ENCODE measurements at places on chromosomes 11 and 22.
A peak's percentile ranks its signal among the peaks of the same experiment; 100 is the strongest.

DNA sequence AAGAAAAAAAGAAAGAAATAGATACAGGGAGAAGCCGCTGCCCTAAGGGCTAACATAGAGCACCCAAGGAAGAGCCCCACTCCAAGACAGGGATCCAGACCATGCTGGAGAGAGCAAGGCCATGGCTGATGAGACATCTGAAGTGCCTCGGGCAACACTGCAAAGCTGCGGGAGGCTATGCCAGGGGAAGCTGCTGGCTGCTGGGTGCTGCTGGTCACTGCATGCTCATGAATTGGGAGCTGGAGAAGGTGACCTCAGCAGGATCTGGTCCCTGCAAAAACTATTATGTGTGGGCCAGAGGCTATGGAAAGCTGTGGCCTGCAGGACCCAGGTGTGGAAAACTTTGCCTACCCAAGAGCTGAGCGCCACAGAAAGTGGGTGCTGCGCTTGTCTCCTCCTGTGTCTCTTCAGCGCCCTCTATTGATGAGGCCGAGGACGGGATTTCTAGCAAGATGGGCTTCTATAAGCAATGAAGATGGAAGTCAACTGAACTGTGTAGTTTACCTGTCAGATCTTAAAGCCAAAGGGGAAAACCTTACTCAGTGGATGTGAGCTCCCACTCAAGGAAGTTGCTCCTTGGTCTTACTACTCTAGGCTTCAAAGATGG, 17.3 kb upstream of the SLC29A2 start:
- DNase-seq = no peak

DNA sequence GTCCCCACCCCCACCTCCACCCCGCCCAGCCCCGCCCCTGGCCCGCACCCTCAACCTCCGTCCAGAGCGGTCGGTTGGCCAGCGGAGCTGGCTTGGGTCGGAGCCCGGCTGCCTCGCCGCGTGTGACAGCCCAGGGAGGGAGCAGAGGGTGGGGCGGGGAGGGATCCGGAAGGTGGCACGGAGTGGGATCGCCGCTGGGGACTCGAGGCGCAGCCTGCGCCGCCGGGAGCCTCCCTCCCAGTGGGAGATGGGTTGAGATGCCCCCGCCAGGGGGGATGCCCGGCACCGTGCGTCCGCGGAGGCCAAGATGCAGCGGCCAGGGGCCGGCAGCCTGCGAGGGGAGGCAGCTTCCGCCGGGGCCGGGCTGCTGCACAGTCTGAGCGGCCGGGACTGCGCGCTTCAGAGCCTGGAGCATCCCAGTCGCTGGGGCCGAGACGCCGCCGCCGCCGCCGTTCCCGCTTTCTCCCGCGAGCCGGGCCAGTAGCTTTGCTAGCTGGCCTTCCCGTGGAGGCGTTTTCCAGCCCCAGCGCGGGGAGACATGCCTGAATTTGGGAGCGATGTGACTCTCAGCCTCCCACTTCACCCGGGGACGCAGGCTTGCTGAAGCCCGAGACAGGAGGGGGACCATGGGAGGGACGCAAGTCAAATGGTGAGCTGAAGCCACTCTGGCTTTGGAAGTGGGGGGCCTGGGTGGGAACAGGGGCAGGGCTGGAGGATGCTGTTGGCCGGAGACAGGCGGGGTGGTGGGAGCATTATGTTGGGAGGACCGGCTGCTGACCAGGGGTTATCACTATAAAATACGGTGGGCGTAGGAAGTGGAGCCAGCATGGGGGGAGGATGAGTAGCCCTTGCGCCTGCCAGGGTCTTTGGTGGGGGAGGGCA, 40.2 kb downstream of the DIXDC1 start:
- peak; percentile 8 for DNase-seq

DNA sequence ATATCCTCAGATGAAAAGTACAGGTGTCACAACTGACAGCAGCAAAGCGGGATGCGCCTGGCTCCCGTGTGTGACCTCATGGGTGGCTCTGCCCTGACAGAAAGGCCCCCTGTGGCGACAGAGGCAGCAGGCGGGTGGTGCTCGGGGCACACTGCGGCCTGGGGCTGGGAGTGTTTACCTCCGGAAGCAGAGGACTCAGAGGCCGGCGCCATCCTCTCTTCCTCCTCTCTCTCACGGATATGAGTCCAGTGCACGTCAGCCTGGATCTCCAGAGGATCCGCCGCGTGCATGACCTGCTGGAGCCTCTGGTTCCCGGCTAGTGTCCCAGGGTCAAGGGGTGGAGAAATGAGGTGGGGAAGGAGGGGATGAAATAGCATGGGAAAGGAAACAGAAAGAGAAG, 53.2 kb upstream of the BID start:
- no peak for DNase-seq

DNA sequence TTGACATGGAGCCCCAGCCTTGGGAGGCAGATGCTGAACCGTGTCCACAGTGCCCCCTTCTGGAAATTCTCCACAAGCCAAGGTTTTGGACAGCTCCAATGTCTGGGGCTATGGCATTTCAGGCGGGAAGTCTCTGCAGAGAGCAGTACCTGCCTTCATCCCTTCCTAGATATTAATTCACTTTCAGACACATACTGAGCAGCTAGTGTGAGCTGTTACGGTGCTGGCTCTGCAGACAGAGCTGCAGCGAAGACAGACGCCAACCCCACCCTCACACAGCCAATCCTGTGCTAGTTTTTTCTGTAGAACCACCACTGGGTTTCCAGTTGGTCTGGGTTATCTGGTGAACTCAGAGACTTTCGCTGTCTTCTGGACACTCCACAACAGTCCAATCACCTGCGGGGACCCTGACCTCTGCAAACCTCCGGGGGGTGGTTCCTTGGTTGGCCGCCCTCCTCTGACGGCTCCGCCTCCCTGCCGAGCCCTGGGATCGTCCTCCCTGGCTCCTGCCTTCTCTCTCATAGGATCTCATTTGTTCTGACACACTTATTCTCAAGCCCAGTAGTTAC, 9.1 kb downstream of the LMF2 start:
- no peak for DNase-seq

- DNase-seq = no peak
These were observed 54.1 kb upstream of the WT1 start for GRCh38 chr11:32489464-32489863.

- DNase-seq = no peak
These were observed 171.9 kb downstream of the BUD13 start for GRCh38 chr11:116600930-116601329.

- no peak for DNase-seq
These were observed 477.6 kb downstream of the SOX6 start for GRCh38 chr11:15878756-15879155.

DNA sequence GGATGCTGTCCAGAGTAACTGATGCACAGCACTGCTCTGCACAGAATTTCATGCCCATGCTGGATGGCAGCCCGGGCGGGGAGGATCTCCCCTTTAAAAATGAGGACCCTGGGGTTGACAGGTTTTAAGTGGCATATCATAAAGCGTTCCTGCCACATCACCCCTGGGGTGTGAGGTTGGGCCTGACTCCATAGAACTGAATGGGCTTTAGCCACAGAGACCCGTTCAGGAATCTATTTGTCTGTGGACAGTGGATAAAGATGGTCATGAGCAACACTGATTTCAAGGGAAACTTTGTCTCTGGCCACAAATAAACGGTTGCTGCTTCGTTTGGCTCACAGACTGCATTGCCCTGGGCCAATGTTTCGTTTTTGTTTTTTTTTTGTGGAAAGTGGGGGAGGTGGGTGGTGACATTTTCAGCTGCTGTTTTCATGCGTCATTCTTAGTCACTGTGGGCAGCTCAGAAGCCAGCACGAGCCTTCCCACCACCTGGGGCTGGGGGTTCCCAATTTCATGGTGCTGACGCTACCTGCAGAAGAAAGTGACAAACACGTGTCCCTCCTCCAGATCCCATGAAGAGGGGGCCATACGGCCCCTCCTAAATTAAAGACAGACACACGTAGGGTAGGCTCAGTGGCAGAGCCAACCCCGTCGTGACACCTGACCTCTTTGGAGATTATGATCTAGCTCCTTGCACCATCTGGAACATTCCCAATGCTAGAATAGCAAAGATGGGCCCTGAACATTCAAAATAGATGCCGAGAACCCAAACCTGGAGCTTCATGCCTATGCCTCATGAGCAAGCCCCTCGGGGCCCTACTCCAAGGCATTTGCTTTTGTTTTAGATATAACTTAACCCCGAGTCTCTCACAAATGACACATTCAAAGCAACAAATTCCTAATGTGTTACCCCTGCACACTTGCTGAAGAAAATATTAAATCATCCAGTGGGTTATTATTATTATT, 54.8 kb upstream of the PHF21B start:
- DNase-seq = no peak

GRCh38 chr11:11710556-11710955, 88.8 kb upstream of the GALNT18 start:
- DNase-seq = no peak

GRCh38 chr11:128796270-128796669, 70.8 kb downstream of the KCNJ1 start:
- DNase-seq = no peak

DNA sequence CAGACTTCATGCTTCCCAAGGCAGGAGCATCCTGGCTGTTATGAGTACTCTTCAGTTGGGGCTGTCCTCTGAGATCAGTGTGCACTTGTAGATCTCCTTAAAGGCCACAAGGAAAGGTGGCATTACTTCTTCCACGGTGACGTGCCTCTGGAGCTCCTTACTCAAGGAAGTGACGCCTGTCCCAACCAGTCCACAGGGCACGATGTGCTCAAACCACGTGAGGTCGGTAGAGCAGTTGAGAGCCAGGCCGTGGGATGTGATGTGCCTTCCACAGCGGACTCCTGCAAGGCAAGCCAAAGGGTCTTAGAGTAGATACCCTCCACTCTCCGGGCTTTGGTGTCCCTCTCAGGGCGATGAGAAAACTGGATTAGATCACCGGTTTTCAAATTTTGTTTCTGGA, 1.4 kb downstream of the LIPT2 start:
- DNase-seq = no peak

DNA sequence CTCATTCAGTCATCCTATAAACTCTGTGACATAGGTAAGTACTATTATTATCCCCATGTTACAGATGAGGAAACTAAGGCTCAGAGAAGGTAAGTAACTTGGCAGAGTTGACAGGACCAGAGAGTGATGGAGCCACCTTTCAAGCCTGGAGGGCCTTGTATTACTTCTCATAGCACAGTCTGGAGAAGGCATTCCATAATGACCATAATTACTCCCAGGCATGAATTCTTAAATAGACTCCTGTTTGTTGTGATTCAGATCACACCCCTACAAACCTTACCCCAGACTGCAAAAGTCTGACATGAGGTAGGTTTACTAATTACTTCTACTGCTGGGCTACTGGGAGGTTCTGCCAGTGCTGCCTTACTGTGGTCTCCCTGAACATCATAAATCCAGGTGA, 77.0 kb downstream of the CD44 start:
- no peak for DNase-seq

GRCh38 chr11:70579316-70579955, 181.1 kb downstream of the CTTN start:
- DNase-seq = no peak

- DNase-seq = no peak
These were observed 253.0 kb upstream of the CCDC179 start for GRCh38 chr11:23112987-23113886.

GRCh38 chr22:17780116-17780740, 6.0 kb upstream of the BID start:
- no peak for DNase-seq

GRCh38 chr22:19716041-19716828, 1.9 kb downstream of the SEPTIN5 start:
- DNase-seq = no peak

GRCh38 chr11:133710241-133710640, 135.1 kb downstream of the SPATA19 start:
- DNase-seq = no peak

DNA sequence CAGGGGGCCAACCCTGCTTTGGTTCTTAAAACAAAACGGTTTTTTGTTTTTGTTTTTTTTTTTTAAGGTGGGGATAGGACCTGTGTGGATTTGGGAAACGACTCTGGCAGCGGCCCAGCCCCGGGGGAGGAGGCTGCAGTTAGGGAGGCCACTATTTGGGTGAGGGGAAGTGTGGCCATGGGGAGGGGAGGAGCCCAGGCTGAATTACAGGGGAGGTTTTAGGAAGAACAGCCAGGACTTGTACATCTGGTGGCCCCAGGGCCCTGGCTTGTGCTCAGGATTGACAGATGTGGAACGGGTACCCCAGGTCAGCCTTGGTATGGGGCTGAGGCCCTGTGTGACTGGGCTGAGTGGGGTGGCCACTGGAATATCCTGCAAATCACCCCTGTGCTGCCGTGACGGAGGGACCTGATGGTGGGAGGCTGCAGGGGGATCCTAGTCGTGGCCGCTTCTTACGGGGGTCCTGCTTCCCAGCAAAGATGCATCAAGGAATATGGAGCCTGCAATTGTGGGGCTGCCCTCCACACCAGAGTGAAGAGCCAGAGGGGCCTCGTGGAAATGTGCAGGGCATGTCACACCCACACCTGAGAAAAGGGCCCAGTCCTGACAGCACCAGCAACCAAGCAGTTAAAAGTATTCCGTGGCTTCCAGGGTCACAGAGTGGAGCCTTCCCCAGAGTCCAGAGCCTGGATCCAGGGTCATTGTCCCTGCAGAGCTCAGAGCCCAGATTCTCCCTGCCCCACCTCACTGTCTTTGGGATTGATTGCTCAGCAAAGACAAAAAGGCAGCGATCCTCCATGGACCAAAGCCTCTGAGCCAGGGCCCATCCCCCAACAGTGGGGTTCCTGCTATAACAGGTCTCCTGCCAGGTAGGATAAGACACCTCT, 55.2 kb upstream of the WNT7B start:
- DNase-seq = no peak

DNA sequence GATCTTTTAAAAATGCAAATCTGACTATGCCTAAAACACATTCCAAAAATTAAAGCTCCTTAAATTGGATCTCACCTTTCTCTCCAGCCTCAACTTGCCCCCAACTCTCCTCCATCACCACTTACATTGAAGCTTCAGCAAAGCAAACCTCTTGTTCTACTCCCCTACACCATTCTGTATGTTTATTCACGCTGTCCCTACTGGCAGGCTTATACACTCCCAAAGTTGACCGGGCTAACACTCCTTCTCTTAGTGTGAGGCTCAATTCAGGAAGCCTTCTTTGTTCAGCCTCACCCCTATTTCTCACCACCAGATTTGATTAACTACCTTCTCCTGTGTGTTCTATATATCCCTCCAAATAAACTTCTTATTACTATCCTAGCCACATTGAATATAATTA, 1.8 kb upstream of the GDPD4 start:
- DNase-seq = no peak

- no peak for DNase-seq
These were observed 1.5 kb downstream of the PANX3 start for GRCh38 chr11:124612567-124613246.
